Activated effector memory CD4-positive, alpha-beta T cell treated with anti-CD3 and anti-CD28 coated beads, Interleukin-2, amount 50 U/mL, for 16 hours (primary cell): ENCODE measurements at places on chromosomes 6 and 20.

- DNase-seq, result no peak
Observed at GRCh38 chr6:142318714-142319113, 16.9 kb downstream of the ADGRG6 start.

- no peak for DNase-seq
Observed at GRCh38 chr20:6818033-6818808, 50.7 kb downstream of the BMP2 start.

DNA sequence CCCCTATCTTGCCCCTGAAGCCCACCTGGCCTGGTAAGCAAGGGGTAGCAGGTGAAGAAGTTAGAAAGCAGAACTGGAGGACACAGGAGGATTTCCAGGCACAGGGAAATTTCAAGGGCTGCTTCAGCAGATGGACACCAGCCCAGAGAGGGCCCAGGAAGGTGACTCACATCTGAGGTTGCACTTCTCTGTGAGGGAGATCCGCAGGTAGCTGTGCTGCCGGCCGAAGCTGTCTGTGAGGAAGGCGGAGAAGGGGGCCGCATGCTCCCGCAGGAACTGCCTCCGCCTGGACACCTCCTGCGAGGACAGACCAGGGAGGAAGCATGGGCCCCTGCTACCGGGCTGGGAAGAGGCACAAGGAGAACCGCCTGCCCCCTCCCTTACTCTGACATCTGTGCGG, 7.1 kb downstream of the MOCS1 start:
- DNase-seq, result no peak

DNA sequence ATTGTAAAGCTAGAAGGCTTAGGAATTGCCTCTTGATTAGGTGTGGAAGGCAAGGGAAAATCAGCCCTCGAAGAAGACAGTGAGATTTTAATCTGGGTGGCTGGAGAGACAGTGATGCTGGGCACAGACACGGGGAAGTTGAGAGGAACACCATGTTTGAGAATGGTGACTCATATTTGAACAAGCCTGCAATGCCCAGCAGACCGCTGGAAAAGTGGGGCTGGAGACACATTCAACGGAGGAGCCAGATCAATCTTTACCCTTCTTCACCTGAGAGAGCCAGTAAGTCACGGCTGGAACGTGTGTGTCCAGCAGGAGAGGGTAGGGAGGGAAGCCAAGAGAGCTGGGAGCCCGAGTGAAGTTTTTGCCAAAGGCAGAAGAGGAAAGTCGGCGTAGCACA, 3.7 kb upstream of the ESR1 start:
- no peak for DNase-seq

DNA sequence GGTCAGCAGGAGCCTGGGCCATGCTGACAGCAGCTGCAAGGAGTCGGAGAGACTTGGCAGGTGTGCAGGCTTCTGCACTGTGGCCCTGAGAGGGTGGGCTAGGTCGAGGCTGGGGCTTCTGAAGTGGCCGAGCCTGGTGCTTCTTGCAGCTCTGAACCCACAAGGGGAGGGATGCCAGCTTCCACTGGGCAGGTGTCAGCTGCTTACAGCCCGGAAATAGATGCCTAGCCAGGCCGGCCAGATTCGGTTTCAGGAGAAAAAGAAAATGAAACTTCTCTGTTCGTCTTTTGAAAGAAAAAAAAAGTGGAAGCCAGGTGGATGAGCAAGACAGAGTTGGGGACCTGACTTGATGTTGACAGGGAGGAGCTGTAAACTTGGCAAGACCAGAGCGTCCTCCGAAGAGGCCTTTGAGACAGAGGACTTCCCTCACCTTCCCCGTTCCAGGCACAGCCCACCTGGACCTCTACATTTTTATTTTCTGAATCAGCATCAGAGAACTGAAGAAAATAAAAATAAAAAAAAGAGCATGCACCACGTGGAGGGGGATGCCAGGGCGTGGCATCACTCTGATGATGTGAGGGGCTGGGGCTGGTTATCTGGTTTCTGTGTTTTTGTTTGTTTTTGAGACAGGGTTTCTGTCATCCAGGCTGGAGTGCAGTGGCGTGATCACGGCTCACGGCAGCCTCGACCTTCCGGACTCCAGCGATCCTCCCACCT, at the start of gene ZBP1:
TSS of gene ZBP1 (minus strand) at position 153 of the 717 bp plus-strand sequence. CDS start at position 22, 131 bp downstream.
- peak; percentile 83 for DNase-seq

DNA sequence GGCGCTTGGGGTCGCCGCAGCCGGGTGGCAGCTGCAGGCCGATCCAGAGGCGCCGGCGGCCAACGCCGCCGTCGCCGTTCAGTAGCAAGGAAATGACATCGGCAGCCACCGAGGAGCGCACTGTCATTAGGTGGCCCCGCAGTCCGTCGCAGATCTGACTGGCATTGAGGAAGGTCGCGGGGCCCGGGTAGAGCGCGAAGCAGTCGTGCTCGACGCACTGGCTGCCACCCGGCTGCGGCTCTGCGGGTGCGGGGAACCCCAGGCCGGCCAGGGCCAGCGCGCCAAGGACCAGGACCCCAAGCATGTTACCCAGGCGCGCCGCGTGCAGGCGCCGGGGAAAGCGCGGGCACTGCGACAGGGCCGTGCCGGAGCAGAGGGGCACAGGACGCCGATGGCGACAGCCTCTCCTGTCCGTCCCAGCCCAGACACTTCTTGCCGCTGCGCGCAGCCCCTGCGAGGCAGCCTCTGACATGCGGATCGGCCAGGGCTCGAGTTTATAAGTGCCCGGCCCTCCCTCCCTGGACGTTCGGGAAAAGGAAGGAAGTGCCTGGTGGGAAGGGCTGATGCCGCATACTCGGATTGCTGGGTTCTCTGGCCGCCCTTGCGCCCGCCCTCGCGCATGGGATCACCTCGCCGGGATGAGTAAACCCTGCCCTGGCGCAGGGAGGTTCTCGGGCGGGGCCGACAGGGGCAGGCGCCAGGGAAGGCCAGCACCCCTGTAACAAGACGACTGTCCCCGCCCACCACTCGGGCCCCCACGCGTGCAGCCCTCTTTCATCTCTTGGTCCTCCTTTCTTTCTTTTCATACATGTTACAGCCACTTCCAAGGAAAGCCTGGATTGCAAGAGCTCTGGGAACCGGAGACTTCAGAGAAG, at the start of gene THBD:
TSS of gene THBD (minus strand) at position 472 of the 875 bp plus-strand sequence. CDS start at position 304, 168 bp downstream.
- DNase-seq, result no peak

DNA sequence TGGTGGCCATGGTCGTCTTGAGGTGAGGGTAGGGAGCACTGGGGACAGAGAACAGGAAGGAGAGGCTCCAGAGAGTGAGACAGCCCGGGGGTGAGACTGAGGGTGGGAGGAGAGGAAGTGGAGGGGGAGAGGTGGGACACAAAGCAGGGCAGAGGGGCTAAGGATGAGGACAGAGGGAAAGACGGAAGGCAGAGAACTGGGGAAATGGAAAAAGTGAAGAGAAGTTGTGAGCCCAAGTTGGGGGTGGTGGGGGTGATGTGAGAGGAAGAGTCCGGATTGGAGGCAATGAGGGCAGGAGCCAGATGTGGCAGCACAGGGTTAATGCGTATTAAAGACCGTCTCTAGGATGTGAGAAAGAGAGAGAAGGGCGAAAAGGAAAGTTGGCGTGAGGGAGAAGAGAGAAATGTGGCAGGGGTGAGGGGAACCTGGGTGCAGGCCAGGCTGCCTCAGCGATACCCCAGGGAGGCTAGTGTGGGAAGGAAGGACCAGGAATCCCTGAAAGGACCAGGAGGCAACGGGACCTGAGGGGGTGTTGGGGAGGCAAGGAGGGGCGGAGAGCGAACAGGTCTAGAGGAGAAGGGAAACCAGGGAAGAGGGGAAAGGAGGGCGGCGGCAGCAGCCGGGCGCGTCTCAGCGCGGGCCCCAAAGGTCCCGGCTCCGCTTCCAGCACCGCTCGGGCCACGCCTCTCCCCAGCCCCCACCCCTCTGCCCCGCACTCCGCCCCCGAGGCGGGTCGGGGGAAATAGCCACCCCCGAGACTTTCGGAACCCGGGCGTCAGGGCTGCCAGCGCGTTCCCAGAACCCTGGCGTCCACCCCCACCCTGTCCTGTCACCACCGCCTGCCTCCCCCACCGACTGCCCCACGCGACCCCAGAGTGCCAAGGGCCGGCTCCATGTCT, at the start of gene PPP1R18:
TSS of gene PPP1R18 (minus strand) at position 637 of the 899 bp plus-strand sequence. CDS start at position 10, 627 bp downstream.
- peak; percentile 96 for DNase-seq

DNA sequence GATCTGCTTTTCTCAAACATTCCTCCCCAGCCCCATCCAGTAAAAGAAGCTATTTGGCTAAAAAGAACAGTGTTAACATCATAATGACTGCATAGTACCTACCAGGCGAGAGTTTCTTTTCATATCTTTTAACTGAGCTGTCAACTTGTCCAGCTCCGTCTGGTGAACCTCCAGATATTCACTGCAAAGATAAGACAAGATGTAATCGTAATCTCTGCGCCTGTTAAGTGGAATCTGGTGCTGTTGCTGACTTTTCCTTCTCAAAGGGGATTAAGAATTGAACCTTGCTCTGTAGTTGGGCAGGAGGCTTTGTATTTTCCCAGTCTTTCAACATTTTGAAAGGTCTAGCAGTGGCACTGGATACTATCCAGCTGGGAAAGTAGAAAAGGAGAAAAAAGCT, 63.0 kb downstream of the RIPOR2 start:
- DNase-seq, result no peak

DNA sequence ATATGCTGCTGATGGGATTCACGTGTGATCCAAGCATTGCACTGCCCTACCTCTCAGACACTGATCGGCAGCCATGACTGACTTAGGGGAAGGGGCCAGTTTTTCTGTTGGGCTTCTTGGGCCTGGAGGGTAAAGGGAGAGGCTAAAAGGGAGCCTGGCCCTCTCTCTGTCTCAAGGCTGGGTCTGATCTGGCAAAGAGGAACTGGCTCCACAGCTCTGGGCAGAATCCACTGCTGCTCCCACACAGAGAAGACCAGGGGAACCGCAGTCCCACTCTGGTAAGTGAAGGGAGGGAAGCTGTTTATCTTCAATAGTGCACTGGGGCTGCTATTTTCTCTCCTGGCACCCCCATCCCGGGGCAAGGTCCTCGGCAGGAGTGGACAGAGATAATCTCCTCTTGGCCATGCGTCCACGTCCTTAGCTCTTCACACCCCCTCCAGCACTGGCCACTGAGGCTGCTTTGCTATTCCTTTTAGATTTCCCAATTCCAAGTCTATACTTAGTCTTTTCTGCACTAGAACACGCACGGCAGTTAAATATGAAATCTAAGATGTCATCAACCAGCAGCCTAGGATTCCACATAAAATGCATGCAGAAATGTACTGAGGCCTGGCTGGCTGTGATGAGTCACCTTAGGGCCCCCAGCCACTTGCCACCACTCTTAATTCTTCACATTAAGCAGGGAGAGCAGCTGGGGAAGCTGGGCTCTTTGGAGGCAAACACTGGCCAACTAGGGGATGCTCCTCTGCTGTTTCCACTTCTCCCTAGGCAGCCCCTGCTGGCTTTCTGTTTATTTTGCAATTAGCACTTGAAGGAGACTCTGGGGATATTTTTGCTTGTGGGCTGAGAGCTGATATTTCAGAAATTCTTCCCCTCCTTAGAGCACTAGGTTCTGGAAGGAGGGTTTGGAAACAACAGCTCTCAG, 87.8 kb upstream of the ARMC2 start:
- DNase-seq, result no peak

DNA sequence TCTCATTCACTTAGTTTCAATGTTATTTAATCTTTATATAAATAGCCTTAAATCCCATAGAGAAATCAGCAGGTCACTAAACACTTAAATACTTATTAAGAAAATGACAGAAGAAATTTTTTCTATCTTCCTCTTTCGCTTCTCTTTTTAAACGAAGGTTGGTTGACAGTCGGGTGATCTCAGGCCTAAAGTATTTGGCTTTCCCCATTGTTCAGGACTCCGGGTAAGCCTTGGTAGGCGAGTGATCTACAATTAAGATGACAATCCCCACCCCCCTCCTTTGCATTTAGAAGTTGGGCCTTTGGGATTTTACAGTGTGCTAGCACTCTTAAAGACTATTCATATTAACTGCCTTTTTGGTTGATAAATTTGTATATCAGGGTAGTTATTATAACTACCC, 19.7 kb upstream of the UTRN start:
- no peak for DNase-seq

GRCh38 chr6:154593122-154593521, 82.6 kb upstream of the CNKSR3 start:
- no peak for DNase-seq

- no peak for DNase-seq
Observed at GRCh38 chr20:23532533-23532932, 35.8 kb downstream of the CST9L start.

- no peak for DNase-seq
Observed at GRCh38 chr6:106536851-106537250, 92.4 kb downstream of the RTN4IP1 start.

DNA sequence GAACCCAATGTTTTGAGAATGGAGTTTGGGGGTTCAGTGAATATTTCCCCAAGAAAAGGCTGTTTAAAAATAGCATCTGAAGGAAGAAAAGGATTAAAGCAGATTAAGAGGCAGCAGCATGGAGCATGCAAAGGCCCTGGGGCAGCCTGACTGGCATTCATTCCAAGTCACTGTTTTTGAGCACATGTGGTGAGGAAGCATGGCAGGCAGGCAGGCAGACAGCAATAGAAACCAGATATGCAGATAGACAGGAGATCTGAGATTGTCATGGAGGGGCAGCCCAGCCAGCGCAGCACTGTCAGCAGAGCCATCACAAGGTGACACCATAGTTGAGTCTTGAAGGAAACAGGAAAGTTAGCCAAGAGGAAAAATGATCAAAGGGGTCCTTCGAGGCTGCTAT, 37.8 kb downstream of the SIRPA start:
- no peak for DNase-seq

GRCh38 chr20:39676857-39677391, 714.8 kb downstream of the DHX35 start:
- DNase-seq, result no peak

DNA sequence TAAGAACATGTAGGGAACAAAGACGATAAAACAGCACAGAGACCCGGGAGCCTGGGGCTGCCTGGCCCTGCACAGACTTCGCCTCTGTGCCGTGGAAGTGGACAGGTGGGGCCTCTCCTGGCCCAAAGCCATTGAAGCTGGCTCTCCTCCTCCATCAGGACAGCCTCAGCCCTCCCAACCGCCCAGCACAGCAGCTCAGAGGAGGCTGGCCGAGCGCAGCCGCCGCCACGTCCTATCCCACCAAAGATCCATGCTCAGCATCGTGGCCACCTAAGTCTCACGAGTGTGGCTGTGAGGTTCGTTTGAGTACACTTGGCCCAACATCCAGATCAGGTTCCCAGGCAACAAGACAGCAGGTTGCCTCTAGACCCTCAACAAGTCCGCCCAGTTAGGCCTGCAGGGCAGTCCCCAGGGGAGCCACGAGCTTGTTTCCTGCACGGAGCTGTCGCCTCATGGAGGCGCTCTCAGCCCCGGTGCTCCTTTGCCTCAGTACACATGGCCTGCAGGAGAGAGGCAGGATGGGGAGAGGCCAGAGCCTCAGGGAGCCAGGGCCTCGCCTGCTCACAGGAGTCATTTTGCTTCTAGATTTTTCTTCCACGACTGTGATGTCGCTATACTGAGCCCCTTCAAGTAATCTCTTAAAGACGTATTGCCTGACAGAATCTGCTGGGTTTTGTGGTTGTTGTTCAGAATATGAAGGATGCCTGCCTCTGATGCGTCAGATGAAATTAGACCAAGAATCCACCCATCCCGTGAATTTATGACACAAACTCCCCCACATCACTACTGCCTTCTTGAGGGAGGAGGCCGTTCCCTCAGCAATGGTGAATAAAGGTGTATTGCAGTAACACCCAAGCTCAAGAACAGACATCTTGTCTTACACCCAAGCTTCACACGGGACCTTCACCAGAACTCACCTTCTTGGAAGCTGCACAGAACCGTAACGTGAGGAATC, 102.7 kb downstream of the RNASET2 start:
- DNase-seq, result no peak

- no peak for DNase-seq
Observed at GRCh38 chr20:51362254-51362653, 180.3 kb downstream of the NFATC2 start.
